ENCODE measurements at places on chromosomes 7 and 10.

GRCh38 chr10:99659868-99660366 is 608 bp downstream of the ENTPD7 start:
- no peak for DNase-seq

- no peak for DNase-seq
These were observed 21.3 kb downstream of the CPA1 start for GRCh38 chr7:130401578-130401977.

DNA sequence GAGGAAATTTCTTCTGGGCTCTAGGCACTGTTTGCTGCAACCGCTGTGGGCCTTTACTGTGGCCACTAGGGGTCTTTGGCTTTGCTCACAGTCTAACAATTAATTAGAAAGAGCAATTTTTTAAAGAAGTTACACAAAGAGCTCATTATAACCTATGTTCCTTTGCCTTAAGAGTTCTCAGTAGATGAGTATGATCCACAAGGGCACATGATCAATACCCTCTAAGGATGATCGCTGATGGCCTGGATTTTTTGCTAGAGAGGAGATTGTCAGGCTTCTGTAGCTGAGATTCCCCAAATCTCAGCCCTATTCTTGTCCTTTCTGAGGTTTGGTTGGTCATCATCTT is 80.8 kb upstream of the RHOBTB1 start:
- peak; percentile 28 for DNase-seq

DNA sequence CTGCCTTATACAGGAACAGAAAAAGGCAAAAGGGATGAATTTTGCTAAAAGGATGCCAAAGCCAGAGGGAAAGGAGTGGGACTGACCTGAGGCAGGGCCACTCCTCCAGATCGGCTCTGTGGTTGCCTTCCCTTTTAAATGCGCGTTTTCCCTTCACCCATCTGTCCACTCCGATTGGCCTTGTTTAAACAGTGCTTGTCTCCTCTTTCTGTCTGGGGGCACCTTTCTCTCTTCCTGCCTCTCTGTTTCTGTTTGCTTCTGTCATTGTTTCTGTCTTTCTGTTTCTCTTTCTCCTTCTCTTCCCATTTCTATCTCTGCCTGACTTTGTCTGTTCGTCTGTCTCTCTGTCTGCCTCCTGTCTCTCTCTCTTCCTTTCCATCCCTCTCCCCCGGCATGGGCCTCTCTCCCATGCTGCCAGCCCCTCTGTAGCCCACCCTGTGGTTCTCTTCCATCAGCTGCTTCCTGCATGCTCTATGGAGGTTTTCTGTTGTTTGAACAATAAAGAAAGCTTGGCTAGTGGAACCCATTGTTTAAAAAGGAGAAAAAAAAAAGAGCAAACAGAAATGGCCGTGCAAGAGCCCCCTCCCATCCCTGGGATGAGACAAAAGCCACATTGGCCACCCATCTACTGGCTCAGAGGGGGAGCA is 29.5 kb upstream of the HSPB1 start:
- no peak for DNase-seq

GRCh38 chr7:90720984-90721760 is 125.1 kb downstream of the CDK14 start:
- DNase-seq, result peak; percentile 51

DNA sequence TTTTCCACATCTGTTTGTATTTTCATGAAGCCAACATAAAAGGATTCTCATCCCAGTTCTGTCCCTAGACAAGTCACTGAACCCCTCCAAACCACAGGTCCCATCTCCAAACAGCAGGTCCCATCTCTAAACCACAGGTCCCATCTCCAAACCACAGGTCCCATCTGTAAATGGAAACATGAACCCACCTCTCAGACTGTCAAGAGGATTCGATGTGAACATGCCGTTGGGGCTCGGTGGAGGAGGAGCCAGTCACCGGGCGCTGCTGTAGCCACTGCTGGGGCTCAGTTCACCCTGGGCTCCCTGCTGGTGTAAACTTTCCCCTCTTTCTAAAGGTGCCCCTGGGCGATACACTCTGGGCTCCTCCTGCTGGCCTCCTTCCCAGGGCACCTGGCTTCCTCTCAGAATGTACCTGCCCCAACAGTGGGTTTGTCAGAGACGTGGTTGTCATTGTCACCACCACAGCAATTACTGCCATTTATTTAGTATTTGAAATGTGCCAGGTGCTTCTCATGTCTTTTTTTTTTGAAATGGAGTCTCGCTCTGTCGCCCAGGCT is 13.0 kb downstream of the LHPP start:
- no peak for DNase-seq
